NCI-H748 treated with DMSO at 0.1 percent for 48 hours (cell line): ENCODE measurements at places on chromosomes 7 and 10.

DNA sequence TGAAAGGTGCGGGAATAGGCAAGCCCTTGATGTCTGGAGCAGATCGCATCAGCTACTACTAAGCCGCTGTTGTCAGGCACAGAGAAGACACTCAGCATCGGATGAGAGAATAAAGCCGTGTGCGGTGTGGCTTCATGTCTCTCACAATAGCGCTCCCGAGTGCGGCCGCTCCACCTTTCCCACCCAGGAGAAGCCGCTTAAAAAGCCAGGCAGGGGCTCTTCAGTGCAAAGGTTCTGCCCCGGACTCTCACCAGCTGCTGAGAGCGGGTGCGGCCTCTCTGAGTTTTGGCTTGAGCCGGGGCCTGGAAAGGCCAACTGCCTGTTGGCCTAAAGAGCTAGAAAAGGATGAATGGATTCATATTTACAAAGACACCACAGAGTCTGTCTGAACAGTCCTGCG lies 600.6 kb downstream of the DNAJB6 start:
- no peak for DNase-seq

DNA sequence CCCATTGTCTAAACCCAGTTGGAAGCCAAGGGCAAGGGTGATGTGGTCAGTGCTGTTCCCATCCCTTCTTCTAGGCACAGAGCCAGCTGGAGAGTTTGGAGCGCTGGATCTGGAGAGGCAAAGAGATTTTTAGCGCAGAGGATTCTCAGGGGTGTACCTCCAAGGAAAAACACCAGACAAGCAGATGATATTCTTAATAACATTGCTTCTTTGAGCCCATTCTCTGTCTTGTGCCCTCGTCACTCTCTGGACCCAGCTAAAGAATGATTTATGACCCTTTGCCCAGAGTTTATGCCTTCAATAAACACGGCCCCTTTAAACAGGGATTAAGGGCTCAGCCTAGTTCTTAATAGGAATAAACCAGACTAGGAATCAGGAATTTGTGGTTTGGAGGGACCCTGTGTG lies 4.7 kb upstream of the HIP1 start:
- no peak for DNase-seq

GRCh38 chr10:93384006-93384405 lies 98.1 kb downstream of the MYOF start:
- DNase-seq: no peak

DNA sequence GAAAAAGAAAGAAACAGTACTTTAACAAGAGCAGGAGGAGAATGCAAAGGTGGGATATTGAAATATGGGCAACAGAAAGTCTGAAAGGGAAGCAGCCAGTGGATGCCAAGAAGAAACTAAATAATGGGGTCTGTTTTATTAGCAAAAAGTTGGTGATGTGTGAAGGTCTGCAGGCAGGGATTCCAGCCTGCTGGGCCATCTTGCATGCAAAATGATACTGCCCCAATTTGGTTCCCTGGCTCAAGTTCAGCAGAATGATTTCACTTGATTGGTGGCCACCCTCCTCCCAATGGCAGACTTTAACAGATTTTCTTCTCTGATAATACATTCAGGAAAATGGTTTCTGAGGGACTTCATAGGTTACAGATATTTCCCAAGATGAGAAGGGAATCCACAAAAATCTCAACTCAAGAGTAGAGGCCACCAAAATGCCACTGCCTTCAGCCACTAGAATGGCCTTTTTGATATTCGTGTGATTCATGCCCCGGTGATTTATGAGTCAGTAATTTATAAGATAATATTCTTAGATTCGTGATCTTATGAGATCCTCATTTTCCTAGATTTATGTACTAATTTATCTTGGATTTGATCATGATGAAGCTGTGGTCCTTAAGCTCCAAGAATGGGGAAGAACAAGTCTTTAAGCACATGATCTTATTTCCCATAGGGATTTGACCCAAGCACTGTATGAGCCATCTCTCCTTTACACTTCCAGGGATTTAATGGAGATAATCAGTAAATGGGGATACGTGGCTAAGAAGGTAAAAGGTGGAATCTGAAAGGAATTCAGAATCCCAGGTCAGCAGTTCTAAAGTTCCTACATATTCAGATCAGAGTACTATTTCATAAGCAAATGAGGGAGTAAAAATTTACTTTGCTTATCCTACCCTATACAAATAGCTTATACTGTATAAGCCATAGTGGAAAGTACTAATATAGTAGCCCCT lies 32.3 kb upstream of the ADD3 start:
- no peak for DNase-seq

DNA sequence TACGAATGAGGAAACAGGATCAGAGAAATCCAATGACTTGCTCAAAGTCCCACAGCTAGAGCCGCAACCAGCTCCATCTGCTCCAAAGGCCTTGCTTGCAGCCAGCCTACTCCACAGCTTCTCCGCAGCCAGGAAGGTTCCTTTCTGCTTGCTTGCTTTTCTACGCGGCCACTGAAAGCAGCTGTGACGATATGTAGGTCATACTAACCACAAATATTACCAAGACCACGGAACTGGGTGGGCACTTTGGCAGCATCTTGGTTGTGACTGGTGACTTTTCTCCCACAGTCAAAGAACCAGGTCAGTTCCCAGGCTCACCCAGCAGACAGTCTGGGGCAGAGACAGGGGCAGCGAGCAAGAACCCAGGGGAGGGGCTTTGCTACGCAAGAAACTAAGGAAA lies 86.4 kb downstream of the FAM53B start:
- no peak for DNase-seq

- DNase-seq: peak; percentile 63
Measured at GRCh38 chr7:8433477-8434289, at the start of gene NXPH1. Gene NXPH1, plus strand, starts transcription at chr7:8433609.

GRCh38 chr10:12806228-12807095 lies 195.1 kb downstream of the CCDC3 start:
- DNase-seq: no peak

GRCh38 chr10:29461042-29461441 lies 172.2 kb downstream of the LYZL1 start:
- no peak for DNase-seq

DNA sequence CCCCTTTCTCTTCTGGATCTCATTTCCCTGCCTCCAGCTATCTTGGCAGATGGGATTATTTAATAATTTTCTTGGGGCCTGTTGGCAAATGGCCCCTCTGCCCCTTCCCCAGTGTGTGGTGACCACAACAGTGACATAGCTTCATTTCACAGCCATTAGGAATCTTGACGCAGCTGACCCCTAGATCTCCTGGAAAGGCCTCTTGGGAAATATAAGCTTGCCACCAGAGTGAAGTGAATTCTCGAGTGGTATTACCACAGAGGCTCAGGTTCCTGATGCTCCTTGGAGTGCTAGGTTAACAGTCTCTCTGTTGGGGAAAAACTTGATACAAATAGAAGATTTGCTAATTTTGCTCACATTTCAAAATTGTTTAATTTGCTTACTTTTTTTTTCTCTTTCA lies 57.8 kb downstream of the AUTS2 start:
- DNase-seq: no peak

DNA sequence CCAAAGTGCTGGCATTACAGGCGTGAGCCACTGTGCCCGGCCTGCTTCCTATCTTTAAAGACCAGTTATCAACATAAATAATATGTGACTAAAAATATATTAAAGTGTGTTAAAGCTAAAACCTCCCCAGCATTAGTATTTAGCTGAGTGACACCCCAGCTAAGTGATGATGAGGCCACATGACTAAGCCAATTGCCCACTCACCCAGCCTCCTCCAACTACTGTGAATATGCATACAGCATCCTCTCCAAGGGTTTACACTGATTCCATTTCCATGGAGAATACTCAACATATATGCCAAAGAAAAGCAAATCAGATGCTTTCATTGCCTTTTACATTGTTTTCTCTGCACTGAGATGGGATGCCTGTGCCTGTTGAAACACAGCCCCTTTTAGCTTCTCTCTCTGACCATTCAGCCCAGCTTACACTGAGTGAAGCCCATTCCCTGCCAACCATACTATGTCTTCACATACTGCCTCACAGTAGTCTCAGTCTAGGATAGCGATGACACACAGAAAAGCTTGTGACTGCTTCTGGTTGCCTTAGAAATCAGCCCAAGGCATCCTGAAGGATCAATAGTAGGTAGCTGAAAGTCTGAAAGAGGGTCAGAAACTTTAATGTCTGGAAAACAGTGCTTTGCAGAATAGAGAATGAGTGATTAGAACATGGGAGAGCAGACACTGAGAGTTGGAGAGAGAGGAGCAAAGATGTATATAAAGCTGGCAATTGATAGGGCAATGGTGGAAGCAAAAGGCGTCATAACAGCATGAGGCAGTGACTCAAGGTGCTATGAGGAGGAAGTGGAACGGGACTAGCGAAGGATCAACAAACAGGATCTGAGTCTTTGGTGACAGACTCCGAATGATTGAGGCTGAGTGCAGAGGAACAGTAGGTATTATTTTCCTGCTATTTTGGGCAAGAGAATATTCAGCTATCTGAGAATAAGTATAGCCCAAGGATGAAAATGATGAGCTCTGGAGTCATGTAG lies 19.8 kb upstream of the ATE1 start:
- DNase-seq: no peak

DNA sequence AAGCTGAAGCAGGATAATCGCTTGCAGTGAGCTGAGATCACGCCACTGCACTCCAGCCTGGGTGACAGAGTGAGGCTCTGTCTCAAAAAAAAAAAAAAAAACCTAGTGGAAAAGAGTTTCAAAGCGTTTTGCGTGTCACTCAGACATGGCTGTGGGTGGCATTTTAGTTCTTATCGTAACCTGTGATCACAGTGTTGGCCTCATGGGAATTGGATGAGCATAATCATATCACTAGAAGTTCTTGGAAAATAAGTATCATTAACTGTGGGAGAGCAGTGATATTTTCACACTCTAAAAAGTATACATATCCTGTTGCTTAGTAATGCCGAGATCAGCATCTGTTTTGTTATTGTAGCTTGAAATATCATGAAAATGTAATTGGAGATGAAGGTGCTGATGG lies 92.6 kb downstream of the CREM start:
- no peak for DNase-seq

GRCh38 chr7:107186240-107186639 lies 17.4 kb downstream of the HBP1 start:
- DNase-seq: no peak

DNA sequence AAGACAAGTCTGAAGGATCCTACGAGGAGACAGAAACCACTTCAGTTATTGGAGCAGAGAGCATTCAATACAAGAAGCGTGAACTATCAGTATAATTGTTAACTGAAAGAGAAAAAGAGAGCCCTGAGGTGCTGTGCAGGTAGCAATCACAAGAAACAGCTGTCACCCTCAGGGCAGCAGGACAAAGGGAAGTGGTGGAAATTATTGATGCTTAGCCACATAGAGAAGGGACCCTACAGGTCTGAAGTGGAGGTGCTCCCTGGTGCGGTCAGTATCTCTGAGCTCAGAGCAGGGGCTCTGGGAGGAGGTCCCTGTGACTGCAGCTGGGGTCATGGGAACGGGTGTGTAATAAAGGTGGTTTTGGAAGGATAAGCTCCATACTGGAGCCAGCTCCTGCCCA lies 97.8 kb upstream of the KLF6 start:
- no peak for DNase-seq

- DNase-seq: no peak
Measured at GRCh38 chr7:23710000-23710399, at the start of gene STK31. Gene STK31, plus strand, starts transcription at chr7:23710219. Its CDS starts 67 bp downstream, at chr7:23710286.

DNA sequence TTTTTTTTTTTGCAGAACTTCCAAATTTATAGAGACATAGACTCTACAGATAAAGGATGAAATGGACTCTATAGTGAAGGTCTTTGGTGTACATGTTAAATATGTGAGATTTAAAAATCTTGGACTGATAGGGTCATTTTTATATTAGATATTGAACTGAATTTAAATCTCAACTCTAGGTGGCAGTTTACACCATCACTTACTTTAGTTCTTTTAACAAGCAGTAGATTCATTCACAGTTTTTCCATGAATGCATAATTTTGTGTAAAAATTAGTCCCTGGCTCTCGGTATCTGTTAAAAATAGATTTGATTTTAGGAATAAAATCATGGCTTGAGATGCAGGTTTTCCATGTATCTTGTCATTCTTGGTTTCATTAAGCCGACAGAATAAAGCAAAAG lies 31.1 kb upstream of the SNX13 start:
- no peak for DNase-seq

DNA sequence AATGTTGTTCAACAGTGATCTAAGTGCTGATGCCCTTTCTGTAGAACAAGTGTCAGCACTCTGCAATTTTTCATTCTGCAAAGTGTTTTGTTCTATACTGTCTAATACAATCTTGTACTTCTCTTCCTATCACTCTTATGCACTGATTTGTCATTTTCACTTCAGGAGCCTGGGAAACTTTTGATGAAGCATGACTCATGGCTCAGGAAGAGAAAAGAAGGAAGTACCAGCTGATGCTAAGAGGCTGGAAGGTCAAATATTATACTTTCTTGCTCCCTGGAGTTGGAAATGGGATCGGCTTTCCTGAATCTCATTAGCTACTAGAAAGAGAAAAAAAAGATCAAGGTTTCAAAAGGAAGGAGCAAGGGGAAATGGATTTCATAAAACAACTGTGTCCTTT lies 45.8 kb downstream of the DGKI start:
- no peak for DNase-seq

GRCh38 chr10:24459836-24460235 lies 250.9 kb downstream of the KIAA1217 start:
- DNase-seq: no peak

GRCh38 chr10:63261496-63261895 lies 128.4 kb downstream of the NRBF2 start:
- DNase-seq: no peak

DNA sequence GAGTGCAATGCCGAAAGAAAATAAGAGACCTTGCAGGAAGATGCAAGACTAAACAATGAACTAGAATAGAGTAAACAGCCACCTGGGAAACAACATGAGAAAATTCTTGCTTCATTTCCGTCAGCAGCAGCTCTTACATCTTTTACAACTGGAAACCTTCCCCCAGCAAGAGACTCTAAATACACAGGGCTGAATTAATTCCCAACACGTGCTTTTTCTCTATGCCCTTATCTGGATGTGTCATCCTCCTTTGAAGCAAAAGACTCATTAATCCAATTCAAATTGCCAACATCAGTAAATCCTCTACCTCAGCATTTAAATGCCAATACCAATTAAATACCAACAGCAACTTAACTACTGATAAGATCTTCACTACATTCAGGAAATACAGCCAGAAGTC lies 99.0 kb upstream of the PDE1C start:
- DNase-seq: no peak

DNA sequence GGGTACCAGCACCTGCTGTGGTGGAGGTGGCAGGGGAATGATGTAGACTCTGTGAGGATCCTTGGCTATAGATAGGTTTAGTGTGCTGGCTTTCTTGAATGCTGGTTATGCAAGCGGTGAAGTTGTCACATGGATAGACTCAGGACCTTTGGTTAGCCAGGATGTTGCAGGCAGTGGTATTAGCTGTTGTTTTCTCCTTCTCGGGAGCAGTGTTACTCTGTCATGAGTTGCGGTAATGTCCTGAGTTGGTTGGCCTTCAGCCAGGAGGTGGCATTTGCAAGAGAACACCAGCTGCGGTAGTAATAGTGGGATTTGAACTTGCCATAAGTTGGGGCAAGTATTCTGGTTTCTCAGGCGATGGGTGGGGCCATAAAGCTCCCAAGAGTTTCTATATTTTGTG lies 10.8 kb downstream of the AGK start:
- DNase-seq: no peak
